SHP77 (cell line): ENCODE measurements at places on chromosomes 7 and 10.

DNA sequence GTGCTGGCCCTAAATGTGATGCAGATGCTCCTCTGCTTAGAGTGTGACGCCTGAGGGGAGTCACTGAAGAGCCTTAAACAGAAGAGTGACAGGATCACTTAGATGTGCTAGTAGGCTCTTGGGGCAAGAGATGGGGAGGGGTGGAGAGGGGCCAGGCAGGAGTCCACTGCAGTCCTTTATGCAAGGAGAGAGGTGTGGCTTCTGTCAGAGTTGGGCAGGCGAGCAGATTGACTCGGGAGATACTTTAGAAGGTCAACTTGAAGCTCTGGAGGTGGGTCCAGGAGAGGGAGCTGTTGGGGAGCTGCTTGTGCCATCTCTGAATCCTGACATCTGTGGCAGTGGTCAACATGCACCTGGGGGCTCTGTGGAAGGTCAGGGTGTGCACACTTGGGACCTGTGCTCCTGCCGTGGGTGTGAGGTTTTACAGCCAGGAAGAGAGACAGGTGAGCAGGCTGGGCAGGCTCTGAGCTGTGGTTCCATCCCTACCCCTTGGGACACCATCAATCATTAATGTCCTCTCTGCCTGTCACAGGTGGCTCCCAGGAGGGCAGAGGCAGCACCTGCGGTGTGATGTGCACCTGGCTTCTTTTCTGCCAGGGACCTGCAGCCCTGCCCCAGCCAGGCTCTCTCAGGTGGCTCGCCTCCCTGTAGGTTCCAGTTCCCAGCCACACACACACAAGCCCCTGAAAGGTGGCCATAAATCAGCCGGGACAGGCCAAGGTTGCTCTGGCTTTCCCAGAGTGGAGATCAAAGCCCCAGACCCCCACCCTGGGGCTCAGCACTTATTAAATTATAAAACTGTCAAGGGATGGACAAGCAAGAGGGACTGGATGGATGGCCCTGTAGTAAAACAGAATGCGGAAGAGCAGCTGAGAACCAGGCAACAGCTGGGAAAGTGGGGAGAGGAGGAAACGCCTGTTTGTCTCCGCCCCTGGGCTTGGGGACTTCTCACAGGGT lies 14.0 kb downstream of the NEURL1 start:
- peak; percentile 47 for DNase-seq

GRCh38 chr10:59829024-59829423 lies 75.8 kb upstream of the MRLN start:
- no peak for DNase-seq

DNA sequence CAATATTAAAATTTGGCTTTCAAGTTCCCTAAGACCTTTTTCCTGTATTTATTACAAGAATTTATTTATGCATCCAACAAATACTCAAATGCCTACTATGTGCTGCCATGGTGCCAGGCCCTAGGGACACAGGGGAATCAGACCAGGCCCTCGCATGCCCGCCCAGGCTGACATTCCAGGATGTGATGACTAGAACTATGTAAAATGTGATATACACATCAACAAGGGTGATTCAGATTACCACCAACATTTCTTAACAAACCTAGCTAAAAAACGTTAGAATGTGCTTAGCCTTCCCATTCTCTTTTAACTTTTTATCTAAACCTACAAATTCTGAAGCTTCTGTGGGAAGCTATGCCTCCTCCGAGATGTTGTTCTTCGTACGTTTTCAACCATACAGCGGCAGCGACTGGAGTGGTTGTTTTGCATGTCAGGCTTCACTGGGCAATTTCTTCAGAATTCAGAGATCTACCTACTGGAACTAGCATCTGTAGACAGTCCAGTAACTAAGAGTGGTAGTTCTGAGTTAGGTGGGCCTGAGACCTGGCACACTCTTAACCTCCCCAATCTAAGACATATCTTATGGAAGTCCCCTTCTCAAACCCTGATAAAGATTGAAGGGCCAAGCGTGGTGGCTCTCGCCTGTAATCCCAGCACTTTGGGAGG lies 22.1 kb downstream of the GNA12 start:
- no peak for DNase-seq

DNA sequence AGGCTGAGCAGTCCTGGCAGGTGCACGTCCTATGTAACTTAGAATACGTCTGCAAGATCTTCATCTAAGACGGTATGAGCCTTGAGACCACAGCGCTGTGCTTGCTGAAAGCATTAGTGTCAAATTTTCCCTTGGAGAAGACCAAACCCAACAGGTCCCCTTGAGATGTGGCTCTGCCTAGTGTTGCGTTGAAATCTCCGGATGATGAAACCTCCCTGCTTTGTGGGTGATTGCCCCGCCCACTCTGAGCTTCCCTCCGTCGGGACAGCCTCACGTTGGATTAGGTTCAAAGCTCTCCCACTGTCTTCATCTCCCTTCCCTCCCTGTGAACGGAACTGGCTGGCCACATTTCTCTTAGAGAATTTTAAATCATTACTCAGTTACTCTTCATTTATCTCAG lies 102.0 kb downstream of the ADARB2 start:
- no peak for DNase-seq

DNA sequence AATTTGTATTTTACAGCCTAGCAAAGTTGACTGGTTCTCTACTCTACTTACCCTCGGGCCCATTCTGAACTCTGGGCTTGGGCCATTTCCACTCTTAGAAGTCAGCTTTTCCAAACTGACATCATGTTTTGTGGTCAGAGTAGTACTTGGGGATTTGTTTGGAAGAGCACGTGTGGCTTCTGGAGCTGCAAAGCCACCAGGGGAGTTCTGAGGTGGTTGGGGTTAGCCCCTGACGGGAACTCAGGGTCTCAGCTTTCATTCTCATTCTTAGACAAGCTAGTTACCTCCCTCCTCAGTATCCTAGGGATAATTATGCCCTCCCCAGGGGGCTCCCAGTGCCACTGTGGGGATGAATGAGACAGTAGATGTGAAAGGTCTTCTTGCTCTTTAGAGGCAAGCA lies 647.7 kb upstream of the GALNT17 start:
- DNase-seq = no peak
